ENCODE measurements at places on chromosomes 12 and 14.

GRCh38 chr14:97185186-97185585 lies 388.0 kb downstream of the VRK1 start:
- DNase-seq, result peak; percentile 42

GRCh38 chr14:61563880-61564617 lies 131.3 kb upstream of the HIF1A start:
- DNase-seq, result no peak

DNA sequence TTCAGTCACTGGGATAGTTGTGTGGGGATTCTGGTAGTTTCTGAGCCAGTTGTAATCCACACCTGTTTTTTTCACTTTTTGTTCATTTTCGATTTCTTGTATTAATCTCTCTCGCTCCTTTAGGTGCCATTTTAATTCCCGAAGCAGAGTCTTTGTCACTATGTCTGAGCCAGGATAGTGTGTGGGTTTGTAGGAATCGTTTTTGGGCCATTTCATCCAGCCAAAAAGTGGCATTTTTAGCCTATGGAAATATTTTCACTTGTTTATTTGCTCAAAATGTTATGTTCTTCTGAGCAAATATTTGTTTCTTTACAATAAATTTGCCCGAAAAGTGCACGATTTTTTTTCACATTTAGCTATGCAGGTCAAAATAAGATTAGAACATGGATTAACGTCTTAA lies 867 bp downstream of the RD3L start:
- DNase-seq, result no peak

DNA sequence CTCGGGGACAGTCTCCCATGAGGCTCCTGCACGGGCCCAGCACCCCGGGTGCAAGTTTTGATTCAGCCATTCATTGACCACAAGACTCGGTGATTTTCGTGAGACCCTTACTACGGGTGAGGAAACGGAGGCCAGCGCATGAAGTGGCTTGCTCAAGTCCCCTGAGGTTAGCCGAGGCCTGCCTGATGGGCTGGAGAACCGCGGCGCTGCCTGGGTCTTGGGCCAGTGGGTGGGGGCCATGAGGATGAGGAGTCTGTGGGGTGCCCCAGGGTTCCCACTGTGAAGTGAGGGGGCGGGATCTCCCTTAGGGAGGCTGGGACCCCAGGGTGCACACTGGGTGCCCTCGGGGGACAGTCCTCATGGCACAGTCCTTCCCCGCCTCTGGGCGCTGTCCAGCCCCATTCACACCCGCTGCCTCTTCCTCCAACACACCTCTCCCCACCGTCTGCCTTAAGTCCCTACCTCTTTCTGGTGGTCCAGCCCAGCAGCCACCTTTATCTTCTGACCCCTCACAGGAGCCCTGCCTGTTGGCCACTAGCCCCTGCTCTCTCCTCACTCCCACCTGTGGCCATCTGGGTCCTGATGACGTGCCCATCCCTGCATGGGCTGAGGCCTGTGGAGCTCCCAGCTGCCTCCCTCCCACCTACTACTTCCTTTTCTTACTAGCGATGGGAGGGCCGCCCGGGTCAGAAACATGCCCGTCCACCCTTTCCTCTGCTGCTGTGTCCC lies 16.3 kb downstream of the BEGAIN start:
- DNase-seq, result no peak

GRCh38 chr14:65997347-65997746 lies 488.8 kb upstream of the CCDC196 start:
- no peak for DNase-seq

Measured in CD4-positive, alpha-beta T cell treated with Interleukin-21 for 1 hour (primary cell).